ENCODE measurements at places on chromosomes 3 and 15.

DNA sequence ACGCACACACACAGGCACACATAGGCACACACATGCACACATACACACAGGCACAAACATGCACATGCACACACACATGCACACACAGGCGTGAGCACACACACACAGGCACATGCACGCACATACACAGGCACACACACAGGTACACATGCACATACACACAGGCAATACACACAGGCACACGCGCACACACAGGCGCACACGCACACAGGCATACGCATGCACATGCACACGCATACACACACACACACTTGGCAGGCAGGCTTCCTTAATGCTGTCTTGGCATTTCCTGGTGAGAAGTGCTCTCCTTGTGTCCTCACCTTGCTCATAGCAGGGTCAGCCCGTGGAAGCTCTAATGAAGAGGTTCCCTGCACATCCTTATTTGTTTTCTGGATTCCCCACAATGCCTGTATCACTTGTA lies 8.4 kb upstream of the SLCO2A1 start:
- DNase-seq: no peak

- DNase-seq: peak; percentile 53
These were observed 6.2 kb downstream of the TSC22D2 start for GRCh38 chr3:150414258-150414657.

DNA sequence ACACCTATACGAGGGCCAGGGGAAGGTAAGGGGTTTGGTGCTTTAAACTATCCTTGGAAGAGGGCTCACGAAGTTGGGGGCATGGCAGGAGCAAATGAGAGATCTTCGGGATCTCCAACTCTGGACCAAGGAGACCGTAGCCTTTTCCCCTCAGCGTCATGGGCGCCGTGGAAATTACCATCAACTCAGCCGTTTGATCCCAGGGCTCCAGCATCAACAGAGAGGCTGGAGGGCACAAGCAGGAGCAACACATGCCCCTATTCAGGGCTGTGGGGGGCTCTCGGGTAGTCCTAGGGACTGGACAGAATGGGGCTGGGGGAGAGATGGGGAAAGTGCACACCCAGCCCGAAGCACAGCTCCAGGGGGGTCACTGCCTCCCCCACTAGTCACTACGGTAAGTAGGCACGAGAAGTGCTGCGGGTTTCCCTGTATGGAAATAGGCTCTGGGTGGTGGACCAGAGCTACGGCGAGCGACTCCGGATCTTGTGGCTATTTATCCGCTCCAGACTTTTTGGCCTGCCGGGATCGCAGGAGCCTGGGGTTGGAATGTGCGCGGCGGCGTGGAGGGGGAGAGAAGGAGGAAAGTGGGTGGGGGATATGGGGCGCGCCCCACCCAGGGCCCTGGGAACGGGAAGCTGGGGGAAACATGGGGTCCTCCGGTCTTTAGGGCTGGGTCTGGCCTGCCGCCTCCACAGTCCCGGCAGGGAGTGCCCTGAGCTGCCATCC lies 539 bp upstream of the LAMB2 start:
- peak; percentile 85 for DNase-seq

- DNase-seq: no peak
These were observed 86.4 kb upstream of the DCLK3 start for GRCh38 chr3:36850743-36851142.

DNA sequence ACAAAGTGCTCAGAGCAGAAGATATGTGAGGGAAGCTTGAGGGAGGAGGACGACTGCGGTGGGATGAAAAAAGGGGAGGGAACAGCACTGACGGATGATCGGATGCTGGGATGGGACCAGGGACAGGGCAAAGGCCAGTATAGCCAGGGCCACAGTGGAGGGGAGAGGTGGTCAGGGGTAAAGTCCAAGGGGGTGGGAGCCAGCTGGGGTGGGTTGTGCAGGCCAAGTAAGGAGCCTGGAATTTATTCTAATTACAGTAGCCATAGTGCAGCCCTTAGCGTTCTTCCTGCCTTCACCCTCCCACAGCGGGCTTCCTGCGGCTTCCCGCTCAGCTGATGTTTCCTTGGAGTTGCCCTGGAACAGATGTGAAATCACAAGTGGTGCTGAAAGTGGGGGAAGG lies 7.6 kb upstream of the APEH start:
- no peak for DNase-seq

DNA sequence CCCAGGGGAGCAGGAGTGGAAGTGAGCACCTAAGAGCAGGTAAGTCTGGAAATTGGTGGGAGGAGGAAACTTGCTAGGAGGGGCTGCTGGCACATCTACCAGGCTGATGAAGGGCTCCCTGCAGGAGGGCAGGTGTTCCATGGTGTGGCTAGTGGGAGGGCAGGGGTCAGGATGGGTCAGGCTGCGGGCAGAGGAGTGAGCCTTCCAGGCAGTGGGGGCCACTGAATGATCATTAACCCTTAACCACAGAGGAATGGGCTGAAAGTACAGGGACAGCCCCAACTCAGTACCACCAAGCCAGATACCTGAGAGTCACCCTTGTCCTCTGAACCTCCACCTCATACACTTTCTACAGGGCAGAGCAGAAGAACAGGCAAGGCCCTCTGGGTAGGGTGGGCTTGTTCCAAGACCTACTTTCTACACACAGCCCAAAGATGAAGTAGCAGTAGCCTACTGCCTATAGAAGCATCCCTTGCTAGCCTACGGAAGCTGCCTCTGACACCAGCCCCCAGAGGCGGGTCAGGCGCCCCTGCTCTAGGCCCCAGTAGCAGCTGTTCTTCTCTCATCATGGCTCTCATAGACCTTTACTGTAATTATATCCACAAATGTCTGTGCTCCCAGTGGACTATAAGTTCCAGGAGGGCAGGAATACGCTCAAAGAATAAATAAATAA lies 4.6 kb downstream of the RAB6B start:
- no peak for DNase-seq

GRCh38 chr3:5312290-5312689 lies 124.8 kb downstream of the EDEM1 start:
- no peak for DNase-seq

DNA sequence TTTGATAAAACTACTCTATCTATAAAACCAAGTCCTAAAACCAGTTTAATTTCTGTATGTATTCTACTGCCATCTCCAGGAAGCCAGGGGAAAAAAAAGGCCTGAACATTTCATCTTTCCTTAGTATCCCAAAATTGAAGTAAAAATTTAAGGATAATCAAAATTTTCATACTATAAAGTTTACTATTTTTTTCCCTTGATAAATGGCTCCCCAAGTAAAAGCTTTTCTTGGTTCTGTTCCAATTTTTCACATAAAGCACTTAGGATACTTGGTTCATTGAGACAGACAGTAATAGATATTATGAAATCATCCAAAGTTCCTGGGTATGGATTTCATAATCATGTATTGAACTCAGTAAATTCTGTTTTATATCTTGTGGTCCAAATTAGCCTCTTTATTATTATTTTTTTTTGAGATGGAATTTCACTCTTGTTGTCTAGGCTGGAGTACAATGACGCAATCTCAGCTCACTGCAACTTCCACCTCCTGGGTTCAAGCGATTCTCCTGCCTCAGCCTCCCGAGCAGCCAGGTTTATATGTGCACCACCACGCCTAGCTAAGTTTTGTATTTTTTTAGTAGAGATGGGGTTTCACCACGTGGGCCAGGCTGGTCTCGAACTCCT lies 34.5 kb downstream of the ICE2 start:
- DNase-seq: peak; percentile 26

DNA sequence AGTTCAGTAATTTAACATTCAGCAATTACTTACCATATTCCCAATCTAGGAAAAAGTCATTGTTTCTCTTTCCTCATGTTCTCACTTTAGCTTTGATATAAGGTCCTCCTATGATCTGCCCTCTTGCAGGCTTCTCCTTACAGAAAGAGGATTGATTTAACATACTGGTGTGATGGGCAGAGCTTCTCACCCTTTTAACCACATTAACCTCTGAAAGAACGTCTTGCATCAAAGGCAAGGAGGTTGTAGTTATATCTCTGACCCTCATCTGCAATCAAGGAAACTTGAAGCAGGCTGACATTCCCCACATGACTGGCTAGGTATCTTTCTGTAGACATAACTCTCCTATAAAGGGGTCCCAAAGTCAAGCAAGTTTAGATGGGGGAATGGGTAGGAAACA lies 39.5 kb downstream of the BTLA start:
- DNase-seq: no peak

GRCh38 chr3:8452112-8452511 lies 49.5 kb upstream of the LMCD1 start:
- DNase-seq: no peak

DNA sequence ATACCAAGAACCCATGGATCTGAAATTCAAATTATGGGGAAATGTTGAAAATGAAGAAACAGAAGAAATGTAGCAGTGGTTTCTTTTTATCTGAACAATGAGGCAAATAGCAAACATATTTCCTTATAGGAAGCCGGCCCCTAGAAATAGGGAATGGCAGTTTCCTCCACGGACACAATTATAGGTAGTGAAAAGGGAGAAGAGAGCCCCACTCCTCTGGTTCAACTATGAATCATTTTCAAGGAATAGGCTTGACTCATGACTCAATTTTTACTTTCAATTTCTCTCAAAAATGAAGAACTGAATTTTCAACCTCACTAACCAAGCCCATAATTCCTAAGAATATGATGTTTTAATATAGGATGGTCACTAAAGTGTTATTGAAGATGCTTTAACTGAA lies 243.1 kb downstream of the MECOM start:
- DNase-seq: no peak

GRCh38 chr15:82043130-82043673 lies 2.6 kb downstream of the MEX3B start:
- DNase-seq: no peak

DNA sequence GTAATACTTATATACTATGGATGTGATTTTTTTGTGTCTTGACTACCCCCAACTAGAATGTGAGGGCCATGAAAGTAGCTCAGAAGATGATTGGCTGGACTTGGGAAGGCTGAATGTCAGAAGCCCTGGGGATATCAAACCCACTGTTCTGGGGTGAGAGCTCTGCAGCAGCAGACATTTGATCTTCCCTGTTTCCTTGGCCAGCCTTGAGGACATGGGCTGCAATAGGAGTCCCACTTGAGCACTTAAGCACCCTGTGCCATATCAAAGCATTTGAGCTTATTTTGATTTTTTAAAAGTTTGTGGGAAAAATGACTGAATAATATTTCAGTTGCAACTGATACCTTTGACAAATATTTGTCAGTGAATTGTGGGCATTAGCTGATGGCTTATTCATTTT lies 21.7 kb downstream of the GTF2E1 start:
- DNase-seq: no peak

DNA sequence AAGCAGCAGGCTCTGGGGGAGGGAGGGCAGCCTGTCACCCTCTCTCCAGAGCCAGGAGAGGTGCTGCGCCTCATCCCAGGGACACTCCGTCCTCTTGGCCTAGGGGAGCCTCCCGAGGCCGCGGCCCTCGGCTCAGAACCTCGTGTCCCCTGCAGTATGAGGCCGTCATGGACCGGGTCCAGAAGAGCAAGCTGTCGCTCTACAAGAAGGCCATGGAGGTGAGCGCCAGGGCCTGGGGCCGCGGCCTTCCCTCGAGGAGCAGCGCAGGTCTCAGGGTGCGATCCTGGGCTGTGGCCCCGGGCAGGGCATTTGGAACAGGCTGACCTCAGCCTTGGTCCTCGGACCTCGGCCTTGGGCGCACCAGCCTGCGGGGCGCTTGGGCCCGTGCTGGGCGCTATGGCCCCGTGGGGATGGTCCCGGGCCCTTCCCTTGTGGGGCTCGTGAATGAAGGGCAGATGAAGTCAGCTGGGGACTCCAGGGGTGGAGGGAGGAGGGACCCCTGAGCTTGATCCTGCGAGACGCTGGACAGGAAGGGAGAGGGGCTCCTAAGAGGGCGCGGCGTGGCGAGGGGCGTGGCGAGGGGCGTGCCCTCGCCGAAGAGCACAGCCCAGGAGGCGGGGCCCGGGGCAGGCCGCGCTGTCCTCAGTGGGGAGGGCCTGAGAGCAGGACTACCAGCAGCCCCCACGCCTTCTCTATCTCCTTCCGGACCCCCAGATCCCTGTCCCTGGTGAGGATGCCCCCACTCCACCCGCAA lies 32.9 kb downstream of the PSTPIP1 start:
- no peak for DNase-seq

GRCh38 chr3:119308355-119308754 lies 14.2 kb downstream of the ARHGAP31 start:
- no peak for DNase-seq

DNA sequence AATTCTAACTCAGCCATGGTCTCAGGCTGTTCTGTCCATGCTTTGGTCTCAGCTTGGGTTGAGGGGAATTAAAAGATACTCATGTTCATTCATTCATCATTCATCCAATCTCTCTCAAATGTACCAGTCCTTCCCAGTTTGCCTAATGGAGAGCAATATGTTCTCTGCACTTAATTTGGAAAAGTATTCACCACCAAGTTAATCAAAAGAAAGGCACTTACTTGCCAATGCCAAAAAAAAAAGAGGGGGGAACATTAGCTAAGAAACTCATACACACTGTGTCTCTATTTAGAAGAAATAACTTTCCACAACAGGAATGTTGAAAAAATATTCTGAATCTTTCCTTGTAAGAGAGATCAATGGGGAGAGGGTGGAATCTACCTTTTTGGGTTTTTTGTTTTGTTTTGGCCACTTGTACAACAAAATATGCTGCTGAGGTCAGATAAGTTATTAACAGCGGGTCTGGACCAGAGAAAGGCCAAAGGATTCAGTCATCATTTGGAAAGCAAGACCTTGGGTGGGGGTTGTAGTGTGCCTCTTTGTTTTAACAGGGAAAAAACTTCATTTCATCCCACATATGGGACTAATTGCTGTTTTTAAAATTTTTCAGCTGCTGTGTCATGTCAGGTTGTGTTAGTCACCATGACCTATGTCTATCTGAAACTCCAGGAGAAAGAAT lies 152.3 kb downstream of the FBN1 start:
- peak; percentile 82 for DNase-seq

GRCh38 chr3:63116922-63117321 lies 161.2 kb upstream of the SYNPR start:
- DNase-seq: no peak

DNA sequence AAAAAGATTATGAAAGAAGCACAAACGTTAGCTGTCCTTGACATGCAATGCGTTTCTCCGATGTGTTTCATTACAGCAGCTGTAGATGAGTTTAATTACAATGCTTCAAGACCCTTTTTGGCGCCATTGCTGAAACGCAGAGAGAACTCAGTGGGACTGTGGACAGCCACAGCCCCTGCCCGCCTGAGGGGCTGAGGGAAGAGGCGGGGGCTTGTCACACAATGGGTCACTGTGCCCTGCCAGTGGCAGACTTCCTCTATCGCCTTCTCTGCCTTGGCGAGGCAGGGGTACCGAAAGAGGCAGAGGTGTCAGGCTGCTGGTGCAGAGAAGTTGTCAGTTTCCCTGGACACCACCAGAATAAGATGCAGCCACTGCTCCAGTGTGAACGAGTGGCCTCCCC lies 252.0 kb downstream of the NR2F2 start:
- no peak for DNase-seq
